ENCODE measurements at places on chromosomes 11 and 22. TPM values are rescaled to one million over a fixed set of nuclear protein-coding genes. Genes with fewer than 3 reads are reported as not detected.
A peak's percentile ranks its signal among the peaks of the same experiment; 100 is the strongest.

OR51B4 gene
- polyA plus RNA-seq: 0.07 TPM

API5 gene
- 60.1 TPM for polyA plus RNA-seq

DNA sequence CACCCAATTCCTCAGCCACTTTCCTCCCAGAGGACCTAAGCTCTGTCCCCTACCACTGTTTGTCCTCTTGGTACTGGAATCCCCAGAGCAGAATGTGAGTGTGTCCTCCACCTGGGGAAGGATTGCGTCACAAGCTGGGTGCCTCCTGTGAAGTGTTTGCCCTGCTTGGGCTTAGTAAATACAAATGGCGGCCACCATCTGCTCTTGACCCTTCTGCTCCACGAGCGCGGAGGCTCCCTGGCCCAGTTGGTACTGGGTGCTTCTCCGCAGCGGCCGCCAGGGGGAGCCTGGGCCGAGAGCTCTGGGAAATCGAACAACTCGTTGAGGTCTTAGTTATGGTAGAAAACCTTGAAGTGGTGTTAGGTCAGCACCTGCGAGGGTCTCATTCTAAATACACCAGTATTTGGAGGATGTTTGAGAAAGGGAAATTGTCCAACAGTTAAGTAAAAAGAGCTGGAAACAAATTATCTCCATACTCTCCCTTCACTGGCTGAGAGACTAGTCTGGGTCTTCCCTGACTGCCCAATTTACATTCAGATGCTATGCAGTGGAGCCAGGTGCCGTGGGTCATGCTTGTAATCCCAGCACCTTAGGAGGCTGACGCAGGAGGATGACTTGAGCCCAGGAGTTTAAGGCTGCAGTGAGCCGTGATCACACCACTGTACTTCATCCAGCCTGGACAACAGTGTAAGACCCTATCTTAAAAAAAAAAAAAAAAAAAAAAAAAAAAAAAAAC lies 74.6 kb upstream of the TEAD1 start:
- no peaks in the 10 kb centered on the region for H3K4me1 ChIP-seq
- H3K36me3 ChIP-seq: no peaks in the 10 kb centered on the region
- no peaks in the 10 kb centered on the region for H3K27me3 ChIP-seq
- no peak overlapping the region for H3K4me3 ChIP-seq

APBB1 gene
- polyA plus RNA-seq: 35.9 TPM

SPDYC gene
- not detected for polyA plus RNA-seq

MMP27 gene
- not detected for polyA plus RNA-seq

ELMOD1 gene
- polyA plus RNA-seq: not detected

- H3K36me3 ChIP-seq: no peaks in the 10 kb centered on the region
- no peak overlapping the region for H3K4me3 ChIP-seq
- no peak overlapping the region for H3K27ac ChIP-seq
Measured at GRCh38 chr11:2300936-2301630, 635 bp downstream of the C11orf21 start.

- DNase-seq: no peak
- H3K4me3 ChIP-seq: no peak overlapping the region
- H3K4me1 ChIP-seq: peaks cover 4% of the 10 kb centered on the region
- no peak overlapping the region for H3K27ac ChIP-seq
- no peaks in the 10 kb centered on the region for H3K27me3 ChIP-seq
Measured at GRCh38 chr11:63858628-63859550, 20.0 kb downstream of the MARK2 start.

DNA sequence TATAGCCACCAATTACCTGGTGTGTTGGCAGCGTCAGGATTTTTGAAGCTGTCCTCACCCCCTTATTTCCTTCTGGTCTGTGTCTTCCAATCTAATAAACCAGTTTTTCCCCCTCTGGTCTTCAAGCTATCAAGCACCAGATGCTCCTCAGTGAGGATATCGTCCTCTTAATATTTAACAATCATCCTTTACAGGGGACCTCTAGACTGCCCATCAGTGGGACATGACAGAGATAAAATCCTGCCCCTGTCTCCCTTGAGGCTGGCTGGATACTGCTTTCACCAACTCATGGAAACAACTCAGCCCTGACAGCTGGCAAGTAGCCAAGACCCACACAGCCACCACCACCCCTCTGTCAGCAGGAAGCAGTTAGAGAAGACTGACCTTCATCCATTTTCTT lies 421.0 kb upstream of the API5 start:
- DNase-seq: peak; percentile 59
- H3K4me3 ChIP-seq: no peak overlapping the region
- peaks cover 6% of the 10 kb centered on the region for H3K4me1 ChIP-seq
- peak overlapping the region; percentile 88 for H3K27ac ChIP-seq
- H3K36me3 ChIP-seq: no peaks in the 10 kb centered on the region

CCDC82 gene
- 12.8 TPM for polyA plus RNA-seq

- H3K4me1 ChIP-seq: peaks cover 75% of the 10 kb centered on the region
- H3K36me3 ChIP-seq: no peaks in the 10 kb centered on the region
- peak overlapping the region; percentile 89 for H3K27ac ChIP-seq
- DNase-seq: no peak
- peak overlapping the region; percentile 44 for H3K4me3 ChIP-seq
Measured at GRCh38 chr11:96154802-96155520, 188.0 kb downstream of the MAML2 start.

DNA sequence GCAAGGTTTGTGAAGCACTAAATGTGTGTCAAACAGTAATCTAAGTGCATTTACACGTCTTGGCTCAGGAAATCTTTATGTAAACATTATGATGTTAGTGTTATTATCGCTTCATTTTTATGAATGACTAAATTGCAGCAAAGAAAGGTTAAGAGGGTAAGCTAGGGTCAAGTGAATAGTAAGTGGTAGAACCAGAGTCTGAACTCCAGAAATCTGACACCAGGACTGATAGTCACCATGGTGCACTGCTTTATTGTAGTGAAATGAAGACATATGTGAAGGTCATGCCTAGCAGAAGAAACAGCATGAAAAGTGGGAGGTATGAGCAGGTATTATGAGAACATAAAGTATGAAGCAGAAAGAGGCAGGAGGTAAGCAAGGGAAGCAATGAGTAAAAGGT lies 368.7 kb upstream of the TENM4 start:
- H3K27me3 ChIP-seq: no peaks in the 10 kb centered on the region
- H3K4me3 ChIP-seq: no peak overlapping the region
- no peak for DNase-seq

UBASH3B gene
- polyA plus RNA-seq: 10.4 TPM

DNA sequence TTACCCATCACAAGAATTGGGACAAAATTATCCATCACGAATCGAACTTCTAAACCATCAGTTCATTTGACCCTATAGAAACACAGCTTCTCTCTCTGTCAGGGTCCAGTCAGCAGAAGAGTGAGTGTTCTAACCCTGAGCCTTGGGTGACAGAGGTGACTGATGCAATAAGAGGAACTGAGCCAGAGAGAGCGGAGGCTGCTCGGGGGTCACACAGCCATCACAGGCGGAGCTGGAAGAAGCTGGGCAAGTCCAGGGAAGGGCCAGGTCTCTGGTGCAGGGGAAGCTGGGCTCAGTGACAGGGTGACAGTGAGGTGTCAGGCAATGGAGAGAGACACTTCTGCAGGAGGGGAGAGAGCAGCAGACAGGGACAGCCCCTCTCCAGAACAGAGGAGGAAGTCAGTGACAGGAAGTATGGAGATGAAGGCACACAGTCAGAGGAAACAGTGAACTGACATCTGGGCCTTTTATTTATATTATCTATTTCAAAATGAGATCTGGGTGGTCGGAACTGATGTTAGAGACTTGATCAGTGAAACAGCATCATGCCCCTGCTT lies 184.0 kb upstream of the TBCEL start:
- no peaks in the 10 kb centered on the region for H3K36me3 ChIP-seq
- H3K27me3 ChIP-seq: no peaks in the 10 kb centered on the region

OR4A16 gene
- not detected for polyA plus RNA-seq

DNA sequence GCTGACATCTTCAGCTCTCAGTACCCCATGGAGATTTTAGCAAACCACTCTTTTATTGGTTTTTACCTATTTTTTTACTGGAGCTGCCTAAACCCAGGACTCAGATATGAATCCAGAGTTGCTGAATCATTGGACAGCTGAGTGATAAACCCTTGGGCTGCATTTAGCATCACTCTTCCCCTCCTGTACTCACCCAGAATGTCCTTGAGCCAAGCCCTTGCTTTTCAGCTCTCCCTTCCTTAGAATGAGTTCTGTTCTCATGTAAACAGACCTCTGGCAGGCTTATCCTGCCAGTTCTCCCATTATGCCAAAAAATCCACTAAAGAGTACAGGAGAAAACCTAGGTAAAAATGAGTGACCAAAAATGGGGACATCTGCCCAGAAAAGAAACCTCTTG lies 200.1 kb upstream of the POU2AF2 start:
- no peak overlapping the region for H3K4me3 ChIP-seq
- peaks cover 17% of the 10 kb centered on the region for H3K4me1 ChIP-seq
- no peaks in the 10 kb centered on the region for H3K27me3 ChIP-seq
- DNase-seq: no peak

DNA sequence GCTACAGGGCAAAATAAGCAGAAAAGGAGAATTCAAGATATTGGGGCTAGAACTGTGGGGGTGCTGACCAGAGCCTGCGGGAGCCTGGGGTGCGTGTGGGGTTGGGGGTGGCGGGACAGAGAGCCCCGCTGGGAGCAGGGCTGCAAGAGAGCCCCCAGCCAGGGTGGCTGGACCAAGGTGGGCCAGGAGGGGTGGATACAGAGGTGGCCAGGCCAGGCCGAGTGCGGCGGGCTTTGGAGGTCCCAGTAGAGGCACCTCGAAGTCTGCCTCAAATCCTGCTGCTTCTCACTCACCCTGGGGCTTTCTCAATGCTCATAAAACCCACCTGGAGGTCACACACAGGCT lies 16.9 kb upstream of the MUC5B start:
- no peaks in the 10 kb centered on the region for H3K4me1 ChIP-seq
- DNase-seq: peak; percentile 13
- no peaks in the 10 kb centered on the region for H3K36me3 ChIP-seq
- H3K27me3 ChIP-seq: no peaks in the 10 kb centered on the region
- H3K27ac ChIP-seq: no peak overlapping the region
- no peak overlapping the region for H3K4me3 ChIP-seq

BARX2 gene
- not detected for polyA plus RNA-seq

DNA sequence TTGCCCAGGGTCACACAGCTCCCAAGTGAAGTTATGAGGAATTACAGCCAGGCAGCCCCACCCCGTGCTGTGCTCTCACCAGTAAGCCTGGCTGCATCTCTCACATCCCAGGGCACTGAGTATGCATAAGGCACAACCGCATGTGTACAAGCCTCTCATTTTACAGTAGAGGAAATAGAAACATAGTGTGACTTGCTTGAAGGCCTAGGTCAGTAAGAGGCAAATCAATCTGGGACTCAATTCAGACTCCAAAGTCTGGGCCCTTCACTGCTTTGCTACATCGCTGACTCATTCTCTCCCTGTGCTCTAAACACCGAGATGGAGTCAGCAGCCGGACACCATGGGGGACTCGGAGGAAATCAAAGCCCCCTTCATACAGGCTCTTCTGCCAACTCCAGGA lies 7.9 kb downstream of the ABTB2 start:
- peaks cover 31% of the 10 kb centered on the region for H3K4me1 ChIP-seq
- no peak overlapping the region for H3K27ac ChIP-seq
- no peaks in the 10 kb centered on the region for H3K27me3 ChIP-seq
- no peaks in the 10 kb centered on the region for H3K36me3 ChIP-seq
- DNase-seq: no peak

POU2AF2 gene
- 0.15 TPM for polyA plus RNA-seq

DNA sequence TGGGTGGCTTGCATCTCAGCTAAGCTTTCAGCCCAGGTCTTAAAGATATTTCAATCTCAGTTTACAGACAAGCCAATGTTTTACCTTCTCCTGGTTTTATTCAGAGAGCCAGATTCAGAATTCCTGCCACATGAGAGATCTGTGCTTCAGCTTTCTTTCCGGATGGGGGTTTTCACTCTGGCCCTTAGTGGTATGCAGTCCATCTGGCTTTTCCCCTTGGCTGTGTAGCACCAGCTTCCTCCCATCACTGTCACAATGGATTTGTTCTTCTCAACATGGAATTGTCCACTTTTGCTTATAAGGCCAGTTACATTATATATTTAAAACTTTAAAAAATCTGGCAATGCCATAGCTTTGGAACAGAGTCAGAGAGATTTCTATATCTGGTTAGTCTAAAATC lies 303.9 kb downstream of the ETS1 start:
- H3K36me3 ChIP-seq: no peaks in the 10 kb centered on the region
- H3K4me1 ChIP-seq: no peaks in the 10 kb centered on the region
- H3K27ac ChIP-seq: peak overlapping the region; percentile 77

GRCh38 chr22:31719850-31720471 lies 30.0 kb downstream of the PRR14L start:
- peaks cover 12% of the 10 kb centered on the region for H3K4me1 ChIP-seq
- no peak overlapping the region for H3K4me3 ChIP-seq
- DNase-seq: no peak
- no peak overlapping the region for H3K27ac ChIP-seq

DNA sequence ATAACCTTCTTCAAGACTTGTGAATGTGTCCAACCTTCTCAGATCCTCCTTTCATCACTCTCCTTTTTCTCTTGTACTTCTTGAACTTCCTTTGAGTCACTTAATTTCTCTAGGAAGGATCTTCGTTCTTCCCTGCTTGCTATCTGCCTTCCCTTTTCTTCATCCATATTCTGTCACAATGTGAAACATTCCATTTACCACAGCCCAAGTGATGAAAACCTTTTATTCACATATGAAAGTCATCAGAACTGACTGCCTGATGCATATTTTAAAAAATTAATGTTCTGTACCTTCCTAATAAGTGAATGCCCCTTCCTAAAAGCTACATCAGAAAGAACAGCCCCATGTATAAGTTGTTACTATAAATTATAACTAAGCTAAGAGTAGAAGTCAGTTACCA lies 520.4 kb upstream of the LUZP2 start:
- no peaks in the 10 kb centered on the region for H3K27me3 ChIP-seq
- H3K36me3 ChIP-seq: no peaks in the 10 kb centered on the region
- no peaks in the 10 kb centered on the region for H3K4me1 ChIP-seq
- H3K27ac ChIP-seq: no peak overlapping the region
- no peak for DNase-seq

GRCh38 chr11:62108017-62108750 lies 15.6 kb upstream of the INCENP start:
- no peak overlapping the region for H3K4me3 ChIP-seq
- H3K27ac ChIP-seq: no peak overlapping the region
- H3K36me3 ChIP-seq: no peaks in the 10 kb centered on the region
- no peaks in the 10 kb centered on the region for H3K4me1 ChIP-seq
- DNase-seq: peak; percentile 69
- H3K27me3 ChIP-seq: no peaks in the 10 kb centered on the region

DNA sequence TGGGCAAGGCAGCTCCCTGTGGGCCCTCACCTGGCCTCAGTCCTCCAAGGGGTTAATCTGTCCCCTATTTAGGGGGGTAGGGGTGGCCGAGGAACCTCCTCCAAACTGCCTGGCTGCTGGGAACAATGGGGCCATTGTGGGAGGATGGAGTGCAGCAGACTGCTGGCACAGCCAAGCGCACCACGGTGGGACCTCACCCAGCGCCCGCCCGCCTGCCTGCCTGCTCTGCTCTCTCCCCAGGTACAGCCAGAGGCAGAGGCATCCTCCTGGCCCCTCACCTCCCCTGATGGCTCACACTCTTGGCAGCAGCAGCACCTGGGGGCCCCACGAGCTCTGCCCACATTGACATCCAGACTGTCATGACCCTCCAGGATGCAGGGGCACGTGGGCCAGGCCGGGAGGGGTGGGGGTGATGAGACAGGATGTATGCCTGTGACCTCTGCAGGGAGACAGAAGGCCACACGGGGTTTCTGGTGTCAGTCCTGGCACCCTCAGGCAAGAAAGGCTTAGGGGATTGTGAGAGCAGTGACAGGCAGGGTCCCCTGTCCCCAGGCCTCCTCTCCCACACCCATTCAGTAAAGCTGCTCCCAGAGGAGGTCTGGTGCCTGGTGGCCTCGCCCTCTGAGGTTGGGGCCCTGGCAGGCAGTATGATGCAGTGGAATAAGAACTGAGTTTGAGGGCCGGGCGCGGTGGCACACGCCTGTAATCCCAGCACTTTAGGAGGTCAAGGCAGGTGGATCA lies 11.4 kb downstream of the BCL9L start:
- H3K4me1 ChIP-seq: peaks cover 91% of the 10 kb centered on the region
- peaks cover 3% of the 10 kb centered on the region for H3K36me3 ChIP-seq
- no peaks in the 10 kb centered on the region for H3K27me3 ChIP-seq
- H3K4me3 ChIP-seq: no peak overlapping the region
- peak overlapping the region; percentile 100 for H3K27ac ChIP-seq

DGCR2 gene
- polyA plus RNA-seq: 30.4 TPM

WNT11 gene
- 0.43 TPM for polyA plus RNA-seq

Measured in SK-N-SH (cell line).